Jurkat, Clone E6-1 (cell line): ENCODE measurements at places on chromosomes 7 and 10.
A peak's percentile ranks its signal among the peaks of the same experiment; 100 is the strongest.

GRCh38 chr10:92074126-92074887, 150.7 kb downstream of the BTAF1 start:
- no peak for DNase-seq

GRCh38 chr7:128734890-128735289, 4.3 kb upstream of the CALU start:
- DNase-seq, result no peak

DNA sequence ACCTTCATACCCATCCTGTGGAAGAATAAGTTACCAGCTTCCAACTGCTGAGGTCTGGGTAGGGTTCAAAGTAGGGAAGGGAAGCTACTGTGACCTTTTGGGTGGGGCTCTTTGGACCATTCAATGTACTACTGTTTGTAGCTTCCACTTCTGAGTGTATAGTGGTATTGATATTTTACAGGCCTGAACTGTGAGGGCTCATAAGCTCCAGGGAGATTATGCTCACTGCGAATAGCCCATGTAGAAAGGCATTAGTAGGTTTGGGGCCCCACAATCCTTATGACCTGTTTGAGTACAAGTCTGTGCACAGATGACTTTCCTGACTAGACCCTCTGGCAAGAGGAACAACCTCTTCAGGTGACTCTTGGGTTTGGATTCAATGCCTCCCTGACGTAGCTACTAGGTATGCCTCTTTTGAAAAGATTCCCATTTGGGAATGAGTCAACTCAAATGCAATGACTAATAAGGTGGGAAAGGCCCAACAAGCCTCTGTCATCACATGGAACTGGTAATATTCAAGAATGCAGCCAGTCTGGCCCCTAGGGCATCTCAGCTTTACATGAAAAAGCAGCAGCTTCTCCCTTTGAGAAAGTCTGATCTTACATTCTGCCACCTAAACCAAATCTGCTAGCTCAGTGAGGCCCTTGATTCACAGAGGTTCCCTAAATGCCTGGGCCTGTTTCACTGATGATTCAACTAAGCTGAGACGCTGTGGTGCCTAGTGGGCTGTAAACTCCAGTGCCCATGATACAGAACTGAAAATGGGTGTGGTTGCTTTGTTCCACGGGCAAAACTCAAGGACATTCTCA, 79.8 kb downstream of the ABI1 start:
- no peak for DNase-seq

DNA sequence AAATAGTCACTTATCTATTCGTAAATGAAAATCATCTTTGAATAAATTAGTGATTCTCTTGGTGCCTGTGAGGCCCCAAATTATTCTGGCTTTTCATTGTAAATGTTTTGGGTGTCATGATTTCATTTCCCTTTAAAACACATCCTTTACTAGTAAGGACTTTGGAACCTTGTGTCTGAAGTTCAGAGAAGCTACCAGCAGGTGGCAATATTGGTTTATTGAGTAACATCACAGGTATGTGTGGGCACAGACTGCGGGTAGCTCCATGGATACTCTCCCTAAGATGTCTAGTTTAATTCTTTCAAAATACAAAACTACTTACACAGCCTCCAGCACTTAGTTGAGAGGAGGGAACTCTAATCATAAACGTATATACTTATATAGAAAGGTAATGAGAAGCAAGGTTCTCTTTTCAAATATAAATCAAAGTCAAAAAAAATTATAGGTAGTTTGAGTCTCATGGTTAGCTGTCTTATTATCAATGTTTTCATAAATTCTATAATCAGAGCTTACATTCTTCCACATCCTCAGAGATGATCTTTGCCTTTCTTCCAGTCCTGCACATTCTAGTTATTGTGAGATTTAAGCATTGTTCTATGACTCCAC, 449.6 kb downstream of the GRM8 start:
- DNase-seq, result peak; percentile 66

DNA sequence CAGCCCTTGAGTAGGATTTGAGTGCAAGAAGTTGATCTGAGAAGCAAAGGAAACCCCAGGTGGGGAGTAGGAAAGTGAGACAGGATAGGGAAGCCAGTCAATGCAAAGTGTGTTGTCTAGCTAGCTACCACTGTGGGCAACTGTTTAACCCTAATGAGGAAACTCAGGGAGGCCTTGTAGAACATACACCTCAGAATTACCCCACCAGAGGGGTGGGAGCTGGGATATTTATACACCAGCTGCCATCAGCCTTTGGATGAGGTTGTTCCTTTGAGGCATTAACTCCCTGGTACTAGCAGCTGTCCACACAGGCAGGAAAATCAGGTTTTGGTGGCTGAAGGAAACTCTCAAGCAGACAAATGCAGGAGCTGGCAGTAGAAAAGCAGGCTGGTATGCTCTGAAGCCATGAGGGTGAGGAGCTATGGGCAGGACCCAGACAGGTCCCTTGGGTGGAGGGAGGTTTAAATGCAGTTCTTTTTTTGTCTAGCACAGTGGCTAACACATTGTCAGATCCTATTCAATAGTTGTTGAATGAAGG, 60.1 kb upstream of the ARID5B start:
- DNase-seq, result no peak

- DNase-seq, result no peak
Observed at GRCh38 chr7:50184271-50184990, 91.4 kb upstream of the ZPBP start.

GRCh38 chr7:84328571-84328970, 134.0 kb upstream of the SEMA3A start:
- no peak for DNase-seq
